ENCODE measurements at places on chromosomes 3 and 15.

DNA sequence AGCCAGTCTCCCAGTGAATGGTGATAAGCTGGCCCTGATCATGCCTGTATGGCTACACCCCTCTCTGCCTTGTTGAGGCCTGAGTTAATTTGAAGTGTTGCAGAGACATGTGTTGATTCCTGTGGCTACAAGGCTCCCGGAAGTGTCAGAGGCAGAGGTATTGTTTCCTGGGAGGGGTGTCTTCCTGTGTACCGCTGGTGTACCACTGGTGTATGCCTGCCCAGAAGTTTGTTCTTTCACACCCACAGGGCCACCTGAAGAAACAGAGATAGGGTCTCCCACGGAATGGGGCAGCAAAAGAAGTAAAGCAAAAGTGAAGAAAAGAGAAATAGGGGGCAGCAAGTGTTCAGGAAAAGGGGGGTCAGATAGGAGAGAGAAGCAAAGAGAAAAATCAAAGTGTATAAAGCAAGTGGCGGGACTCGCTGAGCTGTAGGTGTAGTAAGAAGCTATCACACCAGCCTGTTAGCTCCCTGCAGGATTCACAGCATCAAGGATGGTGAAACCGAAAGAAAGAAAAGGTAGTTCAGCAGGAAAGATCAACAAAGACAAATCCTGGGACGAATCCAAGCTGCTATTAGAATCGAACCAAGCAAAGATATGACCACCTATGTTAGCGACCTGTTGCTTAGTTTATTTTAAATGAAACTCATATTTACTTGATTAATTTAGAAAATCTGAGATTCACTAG, 36.6 kb upstream of the CD47 start:
- no peak for DNase-seq

DNA sequence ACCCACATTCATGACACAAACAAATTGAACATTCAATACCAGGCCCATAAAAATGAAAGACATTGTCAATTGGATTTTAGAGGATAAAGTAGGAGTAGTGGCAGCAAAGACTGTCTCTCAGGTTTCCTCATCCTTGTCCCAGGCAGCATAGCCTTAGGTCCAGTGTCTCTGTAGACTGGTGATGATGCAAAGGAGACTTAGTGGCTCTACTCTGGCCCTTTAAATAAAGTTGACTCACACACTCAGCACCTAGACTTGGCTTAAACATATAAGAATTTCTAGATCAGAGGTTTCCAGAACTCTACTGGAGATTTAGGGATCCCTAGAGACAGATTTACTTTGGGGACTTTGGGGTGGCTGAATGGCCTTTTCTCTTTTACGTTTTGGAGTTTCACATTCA, 166.6 kb downstream of the NR1D2 start:
- DNase-seq, result no peak

GRCh38 chr3:193843474-193844301, 250.7 kb downstream of the OPA1 start:
- no peak for DNase-seq

DNA sequence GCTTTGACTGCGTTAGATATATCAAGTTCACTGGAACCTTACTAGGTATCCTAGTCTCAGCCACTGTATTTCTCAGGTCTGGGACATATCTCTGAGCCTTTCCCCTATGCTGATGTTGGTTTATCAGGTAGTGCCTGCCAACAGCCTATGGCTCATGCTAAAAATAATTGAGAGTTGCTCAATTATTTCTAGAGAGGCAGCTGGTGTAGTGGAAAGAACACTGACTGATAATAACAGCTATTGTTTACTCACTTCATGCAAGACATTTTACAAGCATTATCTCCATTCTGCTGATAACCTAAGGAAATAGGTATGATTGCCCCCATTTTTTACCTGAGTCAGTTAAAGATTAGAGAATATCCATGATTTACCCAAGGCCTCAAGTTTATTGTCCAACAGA, 231.4 kb downstream of the LRRN1 start:
- DNase-seq, result no peak

DNA sequence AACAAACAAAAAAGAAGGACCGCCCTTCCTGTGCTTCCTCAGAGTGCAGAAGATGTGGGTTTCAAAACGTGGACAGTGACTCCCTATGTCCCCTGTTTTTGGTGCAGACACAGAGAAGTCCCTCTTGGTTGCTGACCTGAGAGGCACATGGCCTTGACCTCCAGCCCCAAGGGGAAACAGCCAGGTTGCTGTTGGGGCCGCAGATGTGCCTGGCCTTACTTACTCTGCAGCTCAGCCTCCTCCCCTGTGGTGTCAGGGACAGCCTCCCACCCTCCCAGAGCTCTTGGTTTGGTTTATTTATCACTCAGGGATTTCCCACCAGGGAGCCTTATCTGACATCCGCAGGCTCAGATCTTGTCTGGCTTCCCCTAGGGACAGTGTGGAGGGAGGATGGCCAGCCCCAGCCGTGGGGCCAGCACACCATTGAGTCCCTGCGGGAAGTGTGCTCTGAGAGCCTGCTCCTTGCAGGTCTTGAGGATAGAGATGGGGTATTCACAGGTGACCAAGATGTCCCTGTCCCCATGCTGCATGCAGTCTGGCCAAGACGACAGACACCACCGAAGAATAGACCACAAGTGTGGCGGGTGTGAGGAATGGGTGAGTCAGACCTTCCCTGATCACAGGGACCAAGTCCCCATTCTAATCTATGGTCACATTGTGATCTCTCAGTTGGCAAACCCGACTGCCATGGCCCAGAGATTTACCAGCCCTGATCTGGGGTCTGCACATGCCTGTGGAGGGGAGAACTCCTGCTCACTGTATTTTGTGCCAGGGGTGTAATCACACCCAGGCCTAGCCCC, 134.3 kb upstream of the ABHD17C start:
- DNase-seq, result no peak

DNA sequence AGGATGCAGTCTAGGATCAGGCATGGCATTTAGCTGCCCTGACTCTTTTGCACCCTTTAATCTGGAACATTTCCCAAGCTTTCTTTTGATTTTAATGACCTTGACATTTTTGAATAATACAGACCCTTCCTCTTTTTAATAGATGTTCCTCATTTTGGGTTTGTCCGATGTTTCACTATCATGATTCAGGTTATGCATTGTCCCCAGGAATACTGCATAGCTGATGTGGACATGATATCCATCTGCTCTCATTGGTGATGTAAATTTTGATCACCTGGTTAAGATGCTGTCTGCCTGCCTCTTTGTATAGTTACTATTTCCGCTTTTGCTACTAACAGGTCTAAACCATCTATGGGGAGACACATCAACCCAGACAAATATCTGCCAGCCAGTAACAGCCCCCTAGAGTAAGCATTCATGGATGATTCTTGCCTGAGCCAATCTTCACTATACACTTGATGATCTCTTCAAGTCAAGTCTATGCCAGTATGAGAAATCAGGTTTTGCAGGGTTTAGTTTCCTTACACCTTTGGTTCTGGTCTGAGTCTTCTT, 50.6 kb upstream of the ULK4 start:
- DNase-seq, result no peak

- peak; percentile 71 for DNase-seq
These were observed 210.8 kb upstream of the SEMA6D start for GRCh38 chr15:47506329-47507100.

DNA sequence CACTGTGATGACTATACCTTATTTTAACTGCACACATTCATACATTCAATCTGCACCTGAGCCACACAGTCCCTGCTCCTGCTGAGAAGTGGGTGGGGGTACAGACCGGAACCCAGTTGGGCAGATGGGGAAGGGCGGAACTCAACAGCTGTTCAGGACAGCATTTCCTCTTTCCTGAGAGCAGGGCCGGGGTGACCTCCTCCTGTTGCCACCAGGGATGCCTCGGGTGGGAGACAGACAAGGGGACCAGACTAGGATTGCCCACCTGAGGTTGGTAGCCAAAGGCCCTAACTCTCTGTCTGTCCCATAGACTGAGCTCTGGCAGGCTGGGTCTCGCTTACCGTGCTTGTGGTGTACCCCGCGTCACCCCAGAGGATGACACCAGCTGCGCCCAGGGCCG, 3.9 kb downstream of the HYAL2 start:
- no peak for DNase-seq

GRCh38 chr15:74664028-74664616, 31.7 kb downstream of the EDC3 start:
- DNase-seq, result no peak

- no peak for DNase-seq
These were observed 225.6 kb downstream of the TBL1XR1 start for GRCh38 chr3:176971613-176972174.

DNA sequence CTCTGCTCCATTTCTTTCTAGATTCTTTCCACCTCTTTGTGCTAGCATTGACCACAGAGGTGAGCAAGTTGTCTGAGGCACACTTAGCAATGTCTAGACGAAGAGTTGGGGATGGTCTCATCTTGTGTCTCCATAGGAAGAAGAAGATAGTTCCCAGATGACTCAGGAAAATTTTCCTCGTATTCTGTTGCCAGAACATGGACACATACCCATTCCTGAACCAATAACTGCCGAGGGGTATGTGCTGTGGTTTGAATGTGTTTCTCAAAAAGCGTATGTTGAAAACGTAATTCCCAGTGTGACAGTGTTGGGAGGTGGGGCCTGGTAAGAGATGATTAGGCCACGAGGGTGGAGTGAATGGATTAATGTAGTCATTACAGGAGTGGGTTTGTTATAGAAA, 107.5 kb upstream of the GALNT15 start:
- DNase-seq, result no peak

DNA sequence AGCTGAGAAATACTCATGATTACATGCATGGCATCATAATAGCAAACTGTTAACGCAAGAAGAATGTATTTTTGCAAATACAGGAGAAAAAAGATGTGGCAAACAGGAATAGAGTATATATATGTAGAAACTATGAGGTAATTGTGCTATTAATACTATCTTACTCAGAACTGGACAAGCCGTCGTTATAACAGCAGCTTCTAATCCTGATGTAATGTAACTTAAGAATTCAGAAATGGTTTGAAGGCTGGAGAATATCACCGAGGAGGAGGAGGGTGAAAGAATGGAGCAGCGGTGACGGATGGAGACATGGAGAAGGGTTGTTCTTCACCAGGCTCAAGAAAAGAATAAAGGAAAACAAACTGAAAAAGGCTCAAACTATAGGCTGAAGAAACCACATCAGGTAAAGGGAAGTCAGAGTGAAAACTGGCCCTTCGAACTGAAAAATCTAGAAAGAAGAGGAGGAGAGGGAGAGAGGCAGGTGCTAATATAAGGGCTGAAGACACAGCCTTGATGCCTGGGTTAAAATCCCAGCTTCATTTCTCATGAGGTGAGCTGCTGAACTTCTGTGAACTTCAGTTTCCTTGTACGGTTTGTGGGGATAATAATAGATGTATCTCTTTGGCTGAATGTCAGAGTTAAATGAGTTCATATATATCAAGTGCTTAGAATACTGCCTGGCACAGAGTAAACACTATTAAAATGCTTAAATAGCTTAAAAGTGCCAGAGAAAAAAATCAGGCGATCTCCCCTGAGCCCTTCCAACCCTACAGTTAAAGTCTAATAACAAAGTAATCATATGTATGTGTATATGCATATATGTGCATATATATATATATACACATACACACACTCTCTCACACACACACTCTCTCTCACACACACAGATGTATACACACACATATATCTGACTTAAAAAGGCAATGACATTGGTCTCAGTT, 43.9 kb downstream of the GOLIM4 start:
- DNase-seq, result peak; percentile 12

- no peak for DNase-seq
These were observed 240.1 kb upstream of the ZNF385D start for GRCh38 chr3:21991061-21991460.

DNA sequence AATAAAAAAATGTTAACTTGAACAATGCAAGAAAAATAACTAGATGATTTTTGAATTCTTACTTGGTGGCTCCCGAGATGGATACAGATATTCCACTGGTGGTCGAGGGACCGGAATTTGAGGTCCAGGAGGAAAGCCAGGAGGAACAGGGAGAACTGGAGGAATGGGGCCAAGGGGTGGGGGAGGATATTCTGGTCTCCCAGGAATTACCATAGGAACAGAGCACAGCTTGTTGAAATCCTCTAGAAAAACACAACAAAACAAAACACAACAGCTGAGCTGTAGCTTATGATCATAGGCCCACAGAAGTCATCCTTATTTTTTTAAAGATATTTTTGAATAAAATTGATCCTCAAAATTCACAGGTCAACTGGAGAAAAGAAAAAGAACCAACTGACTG, 129.4 kb downstream of the FBN1 start:
- no peak for DNase-seq

Data from NCI-H1092 treated with DMSO at 0.1 percent for 48 hours (cell line).